Fibroblast of skin of right biceps (primary cell): ENCODE measurements at places on chromosomes 6 and 20.

DNA sequence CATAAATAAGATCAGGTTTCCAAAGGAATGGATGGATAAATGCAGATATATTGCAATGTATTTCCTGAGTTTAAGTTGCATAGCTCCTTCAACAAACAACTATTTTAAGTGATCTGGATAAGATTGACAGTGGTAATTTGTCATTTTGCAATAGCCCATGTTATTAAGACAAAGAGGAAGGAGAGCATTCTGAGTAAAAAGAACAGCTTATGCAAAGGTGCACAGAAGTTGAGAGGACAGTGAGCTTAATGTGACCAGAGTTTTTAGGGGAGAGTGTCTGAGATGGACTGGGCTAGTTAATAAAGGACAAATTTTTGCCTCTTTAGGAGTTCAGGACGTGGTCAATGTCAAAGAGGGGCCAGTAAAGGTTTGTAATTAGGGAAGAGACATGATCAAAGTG lies 48.8 kb upstream of the FBXO30 start:
- DNase-seq: no peak

DNA sequence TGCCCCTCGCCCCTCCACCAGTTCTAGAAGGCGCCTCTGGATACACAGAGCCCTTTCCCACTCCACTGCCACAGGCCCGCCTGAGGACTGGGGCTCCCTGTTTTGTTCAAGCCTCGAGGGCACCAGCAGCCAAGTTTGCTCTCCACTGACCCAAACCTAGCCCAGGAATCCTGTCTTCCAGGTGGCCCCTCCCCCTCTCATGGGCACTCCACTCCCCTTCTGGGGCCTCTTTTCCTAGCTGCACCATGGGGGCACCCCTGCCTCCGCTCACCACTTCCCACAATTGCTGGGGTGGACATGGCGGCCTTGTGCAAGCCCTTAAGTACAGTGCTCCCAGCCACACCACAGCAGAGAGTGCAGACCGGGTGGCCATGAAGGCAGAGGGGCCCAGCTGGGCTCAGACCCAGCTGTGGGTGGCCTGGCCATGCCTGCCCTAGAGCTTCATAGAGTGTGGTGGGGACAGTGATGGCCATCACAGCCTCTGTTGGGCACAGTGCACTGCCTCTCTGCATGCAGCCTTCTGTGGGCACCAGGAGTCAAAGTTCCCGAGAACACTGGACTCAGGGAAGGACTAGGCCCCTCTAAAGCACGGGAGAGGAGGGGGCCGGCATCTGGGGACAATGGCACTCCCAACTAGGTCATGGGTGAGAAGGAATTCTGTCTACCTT lies 1.3 kb downstream of the MYL9 start:
- no peak for DNase-seq

DNA sequence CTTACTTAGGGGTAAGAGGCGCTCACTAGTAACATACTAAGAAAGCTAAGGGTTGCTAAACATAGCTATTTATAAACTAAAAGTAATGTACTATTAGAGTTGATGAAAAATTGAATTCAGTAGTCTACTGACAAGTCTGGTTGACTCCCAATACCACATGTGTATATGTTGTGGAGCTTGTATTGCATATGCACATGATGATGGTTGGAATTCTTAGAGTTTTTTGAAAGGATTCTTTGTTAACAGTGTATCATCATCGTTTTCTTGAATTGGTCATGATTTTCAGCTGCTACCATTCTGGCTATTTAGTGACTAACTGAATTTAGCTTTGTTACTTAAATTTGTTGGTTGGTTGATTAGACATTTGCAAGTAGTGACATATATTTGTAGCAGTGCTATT lies 27.2 kb downstream of the ABRACL start:
- no peak for DNase-seq

GRCh38 chr6:29986179-29986781 lies 43.9 kb downstream of the HLA-A start:
- DNase-seq: no peak

- no peak for DNase-seq
Measured at GRCh38 chr20:37644605-37645004, 49.2 kb upstream of the CTNNBL1 start.

- DNase-seq: peak; percentile 38
Measured at GRCh38 chr6:113662688-113663333, 194.3 kb upstream of the MARCKS start.

GRCh38 chr20:19019734-19020364 lies 192.6 kb upstream of the SLC24A3 start:
- no peak for DNase-seq

DNA sequence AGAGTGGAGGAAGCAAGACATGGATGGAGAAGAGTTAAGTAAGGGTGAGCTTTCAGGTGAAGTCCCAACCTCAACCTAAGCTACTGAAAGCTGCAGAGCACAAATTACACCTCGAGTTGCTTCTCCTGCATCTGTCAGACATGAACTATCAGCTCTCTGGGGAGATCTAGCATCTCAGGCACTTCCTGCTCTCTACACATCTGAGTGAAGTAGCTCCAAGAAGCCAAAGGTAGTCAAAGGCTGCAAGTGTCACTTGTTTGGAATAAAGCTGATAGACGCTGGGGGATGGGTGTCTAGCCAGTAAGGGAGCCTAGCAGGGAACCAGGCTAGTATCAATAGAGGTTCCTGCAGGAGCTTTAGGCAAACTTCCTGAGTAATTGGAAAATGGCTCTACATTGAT lies 228.0 kb downstream of the PLCB1 start:
- DNase-seq: peak; percentile 3

DNA sequence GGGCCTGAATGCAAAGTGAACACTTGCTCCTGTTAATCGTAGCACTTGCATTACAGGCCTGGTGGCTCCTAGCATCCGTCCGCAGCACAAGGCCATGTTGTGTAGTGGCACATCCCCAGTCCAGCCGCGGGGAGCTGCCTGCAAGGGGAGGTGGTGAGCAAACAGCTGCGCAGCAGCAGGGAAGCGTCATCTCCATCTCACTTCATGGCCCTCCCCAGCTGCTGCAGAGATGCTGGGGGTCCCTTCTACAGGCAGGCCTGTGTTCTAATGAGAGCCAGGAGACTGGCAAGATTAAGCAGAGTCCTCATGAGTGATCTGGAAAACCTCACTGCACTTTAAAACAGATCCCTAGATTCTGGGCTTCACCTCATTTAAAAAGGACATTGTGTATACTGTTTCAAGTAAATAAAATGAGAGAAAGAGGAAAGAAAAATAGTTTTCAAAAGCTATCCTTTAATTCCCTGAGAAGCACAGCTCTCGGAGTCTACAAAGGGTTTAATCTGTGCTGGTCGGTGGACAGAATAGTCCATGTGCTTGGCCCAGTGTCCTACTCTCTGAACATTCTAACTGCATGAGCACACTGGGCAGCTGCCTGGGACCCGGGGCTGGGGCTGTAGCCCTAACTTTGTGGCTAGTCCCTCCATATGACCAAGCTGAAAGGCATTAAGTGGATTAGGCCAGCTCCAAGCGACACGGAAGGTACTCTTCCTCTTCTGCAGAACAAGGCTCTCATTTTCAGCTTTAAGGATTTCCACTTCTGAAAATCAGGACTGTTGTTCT lies 125.8 kb downstream of the LY86 start:
- peak; percentile 30 for DNase-seq

GRCh38 chr6:121612927-121613326 lies 177.5 kb downstream of the GJA1 start:
- DNase-seq: no peak

- peak; percentile 54 for DNase-seq
Measured at GRCh38 chr6:19417713-19418112, 419.5 kb upstream of the ID4 start.

GRCh38 chr6:89432875-89433251 lies at the start of gene ANKRD6:
ANKRD6 (plus strand) TSS chr6:89433152; CDS start chr6:89566977, 133,825 bp downstream.
- DNase-seq: peak; percentile 57

DNA sequence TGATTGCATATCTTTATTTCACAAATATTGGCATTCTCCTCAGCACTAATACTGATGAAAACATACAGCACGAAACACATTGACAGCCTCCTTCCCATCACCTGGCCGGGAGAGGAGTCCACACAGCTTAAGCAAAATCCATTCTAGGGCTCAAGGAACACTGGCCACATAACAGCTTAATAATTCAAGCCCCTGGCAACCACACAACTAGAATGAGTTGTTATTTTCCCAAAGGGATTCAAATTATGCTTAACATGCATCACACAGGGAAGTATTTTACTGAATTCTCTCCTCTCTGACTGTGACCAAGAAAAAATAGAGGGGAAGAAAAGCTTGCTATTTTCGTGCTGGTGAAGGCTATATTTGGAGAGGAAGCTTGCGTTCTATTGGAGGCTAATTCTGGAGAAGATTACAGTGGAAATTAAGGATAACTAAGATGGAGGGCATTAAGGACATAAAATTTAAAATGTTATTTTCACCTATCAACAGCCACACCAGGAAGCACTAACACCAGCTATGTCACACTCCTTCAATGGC lies 198.5 kb downstream of the ADGRG6 start:
- peak; percentile 64 for DNase-seq

DNA sequence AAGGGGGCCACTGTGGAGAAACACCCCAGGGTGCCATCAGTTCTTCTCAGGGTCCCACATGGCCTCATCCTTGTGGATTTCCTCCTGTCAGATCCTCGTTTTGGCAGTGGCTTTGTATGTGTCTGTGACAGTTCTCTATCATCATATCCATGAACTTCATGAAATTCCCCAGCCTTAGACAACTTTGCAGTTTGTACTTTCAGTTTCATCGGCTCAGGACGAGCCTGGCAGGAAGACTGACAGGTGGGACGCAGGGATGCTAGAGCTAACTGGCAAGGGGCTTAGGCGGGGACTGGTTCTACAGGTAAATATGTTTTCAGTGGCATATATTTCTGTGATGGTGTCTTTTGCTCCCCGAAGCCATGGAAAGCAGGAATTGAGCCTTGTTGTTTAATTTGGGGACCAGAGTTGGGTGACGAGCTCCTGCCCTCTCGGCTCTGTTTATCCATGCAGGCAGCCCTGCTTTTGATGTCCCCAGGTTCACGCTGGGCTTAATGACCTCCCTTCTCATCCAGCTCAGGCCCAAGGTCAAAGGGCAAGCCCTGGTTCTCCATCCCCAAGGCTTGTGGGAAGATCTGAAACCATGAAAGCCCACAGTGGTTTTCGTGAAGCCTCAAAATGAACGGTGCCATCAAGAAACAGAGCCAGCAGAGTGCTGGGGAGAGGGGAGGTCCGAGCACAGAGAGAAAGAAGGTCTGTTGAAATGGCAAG lies 11.2 kb downstream of the SDCBP2 start:
- DNase-seq: no peak

DNA sequence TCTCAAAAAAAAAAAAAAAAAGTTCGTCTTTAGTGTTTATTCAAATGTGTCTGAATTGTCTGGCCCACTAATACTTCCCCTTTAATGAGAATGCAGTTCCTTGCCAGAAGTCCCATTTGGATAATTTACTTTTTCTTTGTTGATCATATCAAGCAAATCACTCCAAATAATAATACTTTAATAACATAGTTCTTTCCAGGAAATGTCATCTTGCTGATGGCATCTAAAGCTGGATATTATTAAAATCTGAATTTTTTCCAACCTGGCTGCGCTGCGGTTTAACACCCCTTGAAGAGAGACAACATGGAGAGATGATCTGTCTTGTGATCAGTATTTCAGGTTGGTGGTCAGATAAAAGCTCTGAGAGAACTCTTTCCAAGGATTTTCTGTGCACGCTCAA lies 111.2 kb upstream of the CNKSR3 start:
- DNase-seq: no peak

DNA sequence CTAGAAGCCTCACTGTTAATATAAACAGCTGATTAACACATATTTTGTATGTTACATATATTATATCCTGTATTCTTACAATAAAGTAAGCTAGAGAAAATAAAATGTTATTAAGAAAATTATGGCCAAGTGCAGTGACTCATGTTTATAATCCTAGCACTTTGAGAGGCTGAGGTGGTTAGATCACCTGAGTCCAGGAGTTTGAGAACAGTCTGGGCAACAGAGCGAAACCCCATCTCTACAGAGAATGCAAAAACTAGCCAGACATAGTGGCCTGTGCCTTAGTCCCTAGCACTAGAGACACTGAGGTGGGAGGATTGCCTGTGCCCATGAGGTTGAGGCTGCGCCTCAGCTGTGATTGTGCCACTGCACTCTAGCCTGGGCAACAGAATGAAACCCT lies 81.9 kb downstream of the NCOA3 start:
- no peak for DNase-seq

- DNase-seq: no peak
Measured at GRCh38 chr20:24406750-24407149, 62.7 kb upstream of the SYNDIG1 start.

GRCh38 chr6:53506872-53507271 lies 38.0 kb downstream of the GCLC start:
- DNase-seq: no peak

DNA sequence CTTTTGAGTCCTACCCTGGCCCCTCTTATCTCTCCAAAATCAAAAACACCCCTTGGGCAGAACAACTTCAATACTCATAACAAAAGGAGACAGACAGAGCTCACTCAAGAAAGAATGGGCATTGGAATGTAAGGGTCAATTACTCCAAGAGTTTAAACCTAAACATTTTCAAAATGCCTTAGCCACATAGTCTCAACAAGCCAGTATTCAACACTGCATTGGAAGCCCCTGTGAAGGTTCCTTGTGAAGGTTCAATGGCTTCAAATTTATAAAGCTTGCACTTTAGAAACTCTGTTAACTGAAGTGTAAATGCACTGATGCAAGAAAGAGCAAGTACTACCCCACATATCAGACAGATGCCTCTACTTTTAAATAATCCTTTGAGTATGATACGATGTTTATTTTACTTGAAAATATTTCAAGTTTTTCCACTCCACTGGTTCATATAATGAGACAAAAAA lies 139.1 kb upstream of the LAMP5 start:
- DNase-seq: no peak

DNA sequence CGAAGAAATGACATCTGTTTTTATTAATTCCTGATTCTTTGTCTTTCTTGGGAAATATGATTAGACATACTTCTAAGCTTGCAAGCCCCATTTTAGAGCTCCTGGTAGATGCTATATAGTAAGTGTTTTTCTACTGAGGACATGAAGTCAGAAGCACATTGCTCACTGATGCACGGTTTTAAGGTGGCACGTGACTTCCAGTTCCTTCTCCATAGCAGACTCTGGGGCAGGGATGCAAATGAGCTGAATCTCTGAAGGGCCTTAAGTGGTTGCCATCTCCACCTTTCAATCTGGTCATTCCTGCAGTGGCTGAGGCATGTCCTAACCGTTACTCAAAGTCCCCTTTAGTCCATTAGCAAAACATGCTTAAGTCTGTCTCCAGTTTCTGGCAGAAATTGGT lies 421.2 kb upstream of the HTR1E start:
- DNase-seq: no peak

- peak; percentile 72 for DNase-seq
Measured at GRCh38 chr20:31837896-31838397, 7.5 kb downstream of the FOXS1 start.
